ENCODE measurements at places on chromosomes 5 and 9. TPM values are rescaled to one million over a fixed set of nuclear protein-coding genes. Genes with fewer than 3 reads are reported as not detected.

- DNase-seq, result no peak
These were observed 521.3 kb downstream of the EFNA5 start for GRCh38 chr5:107149243-107150005.

DNA sequence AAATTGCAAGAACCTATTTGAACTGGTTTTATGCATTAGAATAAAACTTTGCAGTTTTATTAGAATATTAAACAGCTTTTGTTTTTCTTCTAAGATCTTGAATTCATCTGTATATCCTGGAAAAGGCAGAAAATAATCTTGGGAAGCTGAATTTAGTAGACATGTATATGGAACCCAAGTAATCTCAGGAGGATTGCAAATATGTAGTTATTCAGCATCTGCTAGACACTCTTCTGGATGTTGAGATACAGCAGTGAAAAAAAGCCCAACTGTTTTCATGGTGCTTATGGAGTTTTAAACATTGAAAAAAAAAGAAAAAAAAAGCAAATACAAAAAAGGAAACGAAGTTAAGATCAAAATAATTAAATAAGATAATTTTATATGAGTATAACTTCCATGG is 922.2 kb upstream of the SEMA6A start:
- DNase-seq, result no peak

DNA sequence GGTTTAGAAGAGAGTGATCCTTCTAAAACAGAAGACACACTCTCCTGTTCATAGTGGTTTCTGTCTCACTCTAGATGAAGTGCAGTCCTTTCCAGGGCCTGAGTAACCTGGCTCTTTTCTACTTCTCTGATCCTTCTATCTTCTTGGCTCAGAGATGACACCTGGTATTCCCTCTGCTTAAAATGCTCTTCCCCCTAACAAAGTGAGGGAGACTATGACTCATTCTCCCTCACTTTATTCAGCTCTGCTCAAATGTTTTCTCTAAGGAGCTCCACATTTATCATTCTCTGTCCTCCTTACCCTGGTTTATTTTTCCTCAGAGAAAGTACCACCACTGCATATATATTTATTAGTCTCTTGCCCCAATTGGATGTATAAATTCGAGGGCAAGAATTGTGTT is 24.6 kb downstream of the TUT7 start:
- DNase-seq, result no peak

DNA sequence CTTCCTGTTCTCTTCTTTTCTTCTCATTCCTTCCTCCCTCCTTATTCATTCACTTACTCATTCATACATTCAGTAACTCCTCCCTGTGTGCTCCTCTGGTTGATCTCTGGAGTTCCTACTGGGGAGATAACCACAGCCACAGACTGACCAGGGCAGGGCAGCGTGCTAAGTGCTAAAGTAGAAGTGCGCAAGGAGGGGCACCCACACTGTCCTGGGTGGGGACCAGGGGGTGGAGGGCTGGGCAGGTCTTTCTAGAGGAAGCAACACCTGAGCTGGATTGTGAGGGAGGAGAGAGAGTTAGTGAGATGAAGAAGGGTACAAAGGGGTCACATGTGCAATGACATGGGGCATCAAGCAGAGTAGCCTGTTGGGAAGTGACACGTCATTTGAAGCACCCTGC is 13.8 kb downstream of the ENHO start:
- no peak for DNase-seq

- DNase-seq, result no peak
These were observed 402.8 kb downstream of the MAT2B start for GRCh38 chr5:163908253-163908652.

GRCh38 chr5:15254607-15255006 is 245.4 kb upstream of the FBXL7 start:
- no peak for DNase-seq

DNA sequence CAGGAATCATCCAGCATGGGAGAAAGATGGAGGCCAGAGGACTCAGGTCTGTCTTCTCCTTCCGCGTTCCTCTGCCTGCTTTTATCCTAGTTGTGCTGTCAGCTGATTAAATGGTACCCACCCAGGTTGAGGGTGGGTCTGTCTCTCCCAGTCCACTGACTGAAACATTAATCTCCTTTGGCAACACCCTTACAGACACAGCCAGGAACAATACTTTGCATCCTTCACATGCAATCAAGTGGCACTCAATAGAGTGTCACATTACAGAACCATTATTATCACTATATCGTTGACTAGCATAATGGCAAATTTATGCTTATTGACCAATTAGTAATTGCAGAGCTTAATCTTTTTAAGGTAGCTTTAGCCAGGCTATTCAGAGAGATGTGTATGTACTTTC is 64.8 kb downstream of the UNC13B start:
- no peak for DNase-seq

DNA sequence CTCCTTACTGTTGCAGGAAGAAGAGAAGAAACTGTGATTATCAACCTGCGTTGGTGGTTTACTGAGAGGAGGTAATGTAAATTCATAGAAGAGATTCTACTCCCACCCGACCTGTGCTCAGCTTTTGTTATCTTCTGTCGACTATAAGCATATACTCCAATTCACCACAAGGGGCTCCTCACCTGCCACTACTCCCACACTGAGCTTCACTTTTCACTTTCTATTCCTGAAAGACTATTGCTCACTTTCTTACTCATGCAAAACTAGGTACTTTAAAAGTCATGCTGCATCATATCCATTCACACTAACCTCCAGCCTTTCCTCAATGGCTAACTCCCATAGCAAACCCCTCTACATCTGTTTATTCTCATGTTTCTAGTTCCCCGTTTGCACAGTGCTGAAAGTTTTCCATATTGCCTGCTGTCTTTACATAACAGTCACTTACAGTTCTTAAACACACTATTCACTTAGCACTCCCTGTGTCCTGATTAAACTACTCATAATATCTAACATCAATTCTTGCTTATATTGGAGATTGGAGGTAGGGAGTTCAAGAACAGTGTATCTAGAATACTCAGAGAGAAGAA is 1062.6 kb downstream of the NR2F1-AS1 start:
- DNase-seq, result no peak

KIF27 gene
- 7.4 TPM for total RNA-seq

DNA sequence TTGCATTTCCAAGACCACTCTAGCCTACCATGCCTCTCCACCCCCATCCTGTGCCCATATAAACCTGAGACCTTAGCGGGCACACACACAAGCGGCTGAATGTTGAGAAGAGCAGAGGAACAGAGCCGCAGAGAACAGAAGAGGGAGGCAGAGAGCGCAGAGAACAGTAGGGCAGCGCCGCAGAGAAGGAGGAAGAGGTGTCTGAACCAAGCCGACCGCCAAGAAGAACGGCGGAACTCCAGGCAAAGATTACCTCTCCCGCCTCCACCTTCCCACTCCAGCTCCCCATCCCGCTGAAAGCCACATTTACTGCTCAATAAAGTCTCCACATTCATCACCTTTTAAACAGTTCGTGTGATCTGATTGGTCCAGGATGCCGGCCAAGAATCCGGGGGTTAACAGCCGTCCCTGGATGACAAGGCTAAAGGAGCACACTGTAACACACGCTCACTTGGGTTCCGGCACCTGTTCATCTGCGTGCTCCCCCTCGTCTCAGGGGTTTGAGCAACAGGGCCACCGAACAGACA is 33.2 kb downstream of the GRIN3A start:
- DNase-seq, result no peak

DNA sequence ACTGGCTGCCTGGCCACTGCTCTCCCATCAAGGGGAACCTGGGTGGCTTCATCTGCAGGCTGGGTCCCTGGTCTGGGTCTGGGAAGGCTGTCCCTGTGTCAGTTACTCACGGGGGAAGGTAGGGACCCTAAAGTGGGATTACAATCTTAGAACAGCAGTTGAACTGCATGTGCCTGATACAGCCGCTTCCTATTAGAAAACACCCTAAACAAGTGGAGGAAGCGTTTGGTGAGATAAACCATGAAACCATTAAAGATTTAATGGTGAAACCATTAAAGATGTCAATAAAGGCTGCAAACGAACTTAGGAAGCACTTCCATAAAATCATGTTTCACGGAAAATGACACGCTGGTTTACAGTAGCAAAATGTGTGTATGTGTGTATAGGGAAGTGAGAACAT is 2.5 kb upstream of the GFI1B start:
- no peak for DNase-seq

- no peak for DNase-seq
These were observed 42.9 kb upstream of the SPTLC1 start for GRCh38 chr9:92158097-92158601.

GRCh38 chr5:90548069-90548593 is 10.5 kb upstream of the ADGRV1 start:
- no peak for DNase-seq

CRB2 gene
- total RNA-seq, result 0.25 TPM

PTGS1 gene
- total RNA-seq, result 7.0 TPM

Measured in ovary (tissue), 10 donors.